Stimulated activated CD8-positive, alpha-beta memory T cell treated with anti-CD3 and anti-CD28 coated beads, Interleukin-15, amount 100 ng/mL, for 24 hours (primary cell): ENCODE measurements at places on chromosomes 2 and 18.

- DNase-seq: no peak
These were observed 59.9 kb upstream of the SLC1A4 start for GRCh38 chr2:64929333-64929732.

- no peak for DNase-seq
These were observed 963 bp upstream of the MRPL44 start for GRCh38 chr2:223956300-223956699.

GRCh38 chr18:28267878-28268625, 91.1 kb upstream of the CDH2 start:
- no peak for DNase-seq

DNA sequence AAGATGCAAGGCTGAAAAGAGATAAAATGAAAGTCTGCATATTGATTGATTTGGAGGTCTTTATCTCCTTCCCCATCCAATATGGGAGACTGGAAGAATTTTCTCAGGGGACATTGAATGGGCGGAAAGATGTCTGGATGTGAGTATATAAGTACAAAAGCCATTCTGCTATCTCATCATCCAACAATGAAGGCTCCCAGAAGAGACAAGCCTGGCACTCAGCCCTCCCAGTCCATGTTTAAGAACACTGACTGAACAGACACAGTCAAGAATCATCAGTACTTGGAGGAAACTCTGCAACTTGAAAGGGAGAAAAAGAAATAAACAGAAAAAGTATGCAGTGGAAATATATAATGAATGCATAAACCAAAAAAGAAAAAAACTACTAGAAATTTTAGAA, 80.9 kb downstream of the PTRHD1 start:
- no peak for DNase-seq

GRCh38 chr2:131425231-131425941, 50.5 kb upstream of the TUBA3D start:
- DNase-seq: no peak

DNA sequence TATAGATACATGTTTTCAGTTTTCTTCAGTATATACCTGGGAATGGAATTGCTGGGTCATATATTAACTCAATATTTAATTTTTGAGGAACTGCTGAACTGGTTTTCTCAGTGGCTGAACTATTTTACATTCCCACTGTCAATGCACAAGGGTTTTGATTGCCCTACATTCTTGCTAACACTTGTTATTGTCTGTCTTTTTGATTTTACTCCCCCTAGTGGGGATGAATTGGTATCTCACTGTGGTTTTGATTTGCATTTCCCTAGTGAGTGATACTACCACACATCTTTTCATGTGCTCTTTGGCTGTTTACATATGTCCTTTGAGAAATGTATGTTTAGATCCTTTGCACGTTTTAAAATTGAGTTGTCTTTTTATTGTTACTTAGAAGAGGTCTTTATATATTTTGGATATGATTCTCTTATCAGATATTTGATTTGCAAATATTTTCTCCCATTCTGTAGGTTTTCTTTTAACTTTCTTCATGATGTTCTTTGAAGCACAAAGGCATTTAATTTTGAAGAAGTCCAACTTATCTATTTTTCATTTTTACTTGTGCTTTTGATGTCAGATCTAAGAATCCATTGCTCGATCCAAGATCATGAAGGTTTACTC, 36.2 kb downstream of the ASB1 start:
- no peak for DNase-seq
